ENCODE measurements at places on chromosomes 2 and 18.

- no peak for DNase-seq
Measured at GRCh38 chr2:160507046-160507407, 13.4 kb upstream of the RBMS1 start.

DNA sequence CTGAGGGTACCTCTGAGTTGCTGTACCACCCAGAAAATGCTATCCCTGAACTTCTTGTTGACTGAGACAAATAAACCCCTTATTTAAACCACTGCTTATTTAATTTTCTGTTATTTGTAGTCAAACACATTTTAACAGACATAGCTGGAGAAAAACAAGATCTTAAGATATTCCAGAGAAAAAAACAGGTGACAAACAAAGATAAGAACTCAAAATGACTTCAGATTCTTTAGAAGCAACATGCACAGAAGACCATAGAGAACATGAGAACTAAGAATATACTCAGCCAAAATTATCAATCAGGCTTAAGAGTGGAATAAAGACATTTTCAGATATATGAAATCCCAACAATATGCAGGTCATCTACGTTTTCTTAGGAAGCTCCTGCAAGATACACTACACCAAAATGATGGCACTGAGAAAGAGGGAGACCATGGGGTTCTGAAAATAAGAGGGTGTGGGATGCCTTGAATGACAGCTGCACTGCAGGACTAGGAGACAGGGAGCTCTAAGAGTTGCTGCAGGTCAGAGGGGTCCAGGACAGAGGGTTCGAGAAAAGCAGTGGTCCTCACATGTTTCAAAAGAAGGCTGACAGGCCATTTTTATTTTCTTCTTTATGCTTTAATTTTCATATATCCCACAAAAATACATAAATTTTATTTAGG is 38.4 kb downstream of the ADAM17 start:
- DNase-seq, result no peak

- DNase-seq, result peak; percentile 32
Measured at GRCh38 chr2:210503001-210503623, 26.6 kb upstream of the LANCL1 start.

- DNase-seq, result no peak
Measured at GRCh38 chr2:224775647-224776046, 59.5 kb upstream of the CCDC195 start.

GRCh38 chr2:207073801-207074678 is 91.7 kb downstream of the KLF7 start:
- DNase-seq, result peak; percentile 27

DNA sequence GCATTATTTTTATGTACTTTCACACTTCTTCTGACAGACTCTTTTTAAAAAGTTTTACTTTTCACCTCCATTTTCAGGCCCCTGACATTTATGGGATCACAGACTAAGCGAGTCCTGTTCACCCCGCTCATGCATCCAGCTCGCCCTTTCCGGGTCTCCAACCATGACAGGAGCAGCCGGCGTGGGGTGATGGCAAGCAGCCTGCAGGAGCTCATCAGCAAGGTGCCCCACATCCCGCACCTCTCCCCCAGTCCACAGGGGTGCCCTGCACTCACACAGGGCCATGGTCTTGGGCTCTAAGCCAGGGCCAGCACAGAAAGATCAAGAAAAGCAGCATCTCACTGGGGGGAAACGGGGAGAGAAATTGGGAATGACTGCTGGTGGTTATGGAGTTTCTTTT is 8.6 kb downstream of the CIDEA start:
- DNase-seq, result no peak

GRCh38 chr2:38026846-38027245 is 49.1 kb downstream of the CYP1B1 start:
- DNase-seq, result no peak

DNA sequence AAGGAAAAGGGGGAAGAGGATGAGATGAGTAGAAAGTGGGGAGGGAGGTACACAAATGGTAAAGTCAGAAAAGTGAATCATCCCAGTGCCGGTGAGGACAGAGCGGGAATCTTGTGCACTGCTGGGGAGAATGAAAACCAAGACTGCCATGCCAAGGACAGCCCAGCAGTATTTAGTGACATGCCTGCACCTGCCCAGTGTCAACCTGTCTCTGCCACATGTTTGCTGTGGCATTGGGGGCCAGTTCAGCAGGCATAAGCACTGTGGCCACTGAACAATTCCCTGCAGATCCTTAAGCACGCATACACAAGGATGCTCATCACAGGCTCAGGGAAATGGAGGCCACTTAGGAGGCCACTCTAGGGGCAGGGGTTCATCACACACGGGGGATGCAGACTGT is 5.2 kb upstream of the KCNK3 start:
- DNase-seq, result no peak

DNA sequence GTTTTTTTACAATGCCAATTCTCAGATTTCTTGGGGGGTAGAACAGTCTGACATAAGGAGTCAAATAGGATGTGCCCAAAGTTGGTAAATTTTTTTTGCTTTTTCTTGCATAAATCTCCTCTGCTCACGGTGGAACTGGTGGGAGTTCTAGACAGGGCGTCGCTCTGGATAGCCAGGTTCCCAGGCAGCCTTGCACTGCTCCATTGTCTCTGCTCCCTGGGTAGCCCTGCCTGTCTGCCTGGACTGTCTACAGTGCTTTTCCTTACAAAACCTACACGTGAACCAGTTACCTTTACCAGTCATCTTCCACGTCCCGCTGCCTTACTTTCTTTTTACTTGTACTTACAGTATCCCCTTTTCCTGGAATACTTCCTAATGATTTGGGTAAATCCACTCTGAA is 117.1 kb downstream of the ZNF407 start:
- no peak for DNase-seq

DNA sequence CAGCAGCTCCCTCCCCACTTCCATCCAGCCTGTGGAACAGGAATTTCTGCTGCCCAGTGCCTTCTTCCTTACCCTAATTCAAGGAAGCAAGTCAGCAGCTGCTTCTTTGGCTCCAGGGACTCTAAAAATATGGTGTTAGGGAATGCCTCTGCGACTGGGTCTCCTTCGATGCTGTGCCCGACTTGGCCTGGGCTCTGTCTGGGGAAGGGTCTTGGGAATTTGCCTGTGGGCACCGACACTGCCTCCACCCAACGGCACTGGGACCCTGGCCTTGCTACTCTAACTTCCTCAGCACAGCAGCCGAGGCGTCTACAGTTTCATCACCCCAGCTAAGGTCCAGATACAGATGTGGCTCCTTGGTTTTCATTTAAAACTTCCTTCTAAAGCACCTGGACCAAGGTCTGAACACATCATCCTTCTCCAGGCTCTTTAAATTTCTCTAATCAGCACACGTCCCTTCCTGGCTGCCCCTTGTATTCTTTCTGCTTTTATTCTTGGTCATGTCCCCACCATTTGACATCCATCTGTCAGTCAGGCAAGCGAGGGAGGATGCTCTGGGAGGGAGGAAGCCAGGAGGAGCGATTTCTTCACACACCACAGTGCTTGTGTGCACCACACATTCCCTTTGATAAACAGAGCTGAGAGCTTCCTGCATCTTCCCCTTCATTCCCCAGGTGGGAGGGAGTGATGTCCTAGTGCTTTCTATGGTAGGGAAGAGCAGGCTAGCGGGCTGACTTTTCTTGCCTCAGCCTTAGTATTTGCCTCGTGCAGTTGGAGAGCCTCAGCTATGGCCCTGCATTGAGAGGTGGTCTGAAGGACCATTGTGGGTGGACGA is 6.8 kb downstream of the LBH start:
- peak; percentile 25 for DNase-seq

DNA sequence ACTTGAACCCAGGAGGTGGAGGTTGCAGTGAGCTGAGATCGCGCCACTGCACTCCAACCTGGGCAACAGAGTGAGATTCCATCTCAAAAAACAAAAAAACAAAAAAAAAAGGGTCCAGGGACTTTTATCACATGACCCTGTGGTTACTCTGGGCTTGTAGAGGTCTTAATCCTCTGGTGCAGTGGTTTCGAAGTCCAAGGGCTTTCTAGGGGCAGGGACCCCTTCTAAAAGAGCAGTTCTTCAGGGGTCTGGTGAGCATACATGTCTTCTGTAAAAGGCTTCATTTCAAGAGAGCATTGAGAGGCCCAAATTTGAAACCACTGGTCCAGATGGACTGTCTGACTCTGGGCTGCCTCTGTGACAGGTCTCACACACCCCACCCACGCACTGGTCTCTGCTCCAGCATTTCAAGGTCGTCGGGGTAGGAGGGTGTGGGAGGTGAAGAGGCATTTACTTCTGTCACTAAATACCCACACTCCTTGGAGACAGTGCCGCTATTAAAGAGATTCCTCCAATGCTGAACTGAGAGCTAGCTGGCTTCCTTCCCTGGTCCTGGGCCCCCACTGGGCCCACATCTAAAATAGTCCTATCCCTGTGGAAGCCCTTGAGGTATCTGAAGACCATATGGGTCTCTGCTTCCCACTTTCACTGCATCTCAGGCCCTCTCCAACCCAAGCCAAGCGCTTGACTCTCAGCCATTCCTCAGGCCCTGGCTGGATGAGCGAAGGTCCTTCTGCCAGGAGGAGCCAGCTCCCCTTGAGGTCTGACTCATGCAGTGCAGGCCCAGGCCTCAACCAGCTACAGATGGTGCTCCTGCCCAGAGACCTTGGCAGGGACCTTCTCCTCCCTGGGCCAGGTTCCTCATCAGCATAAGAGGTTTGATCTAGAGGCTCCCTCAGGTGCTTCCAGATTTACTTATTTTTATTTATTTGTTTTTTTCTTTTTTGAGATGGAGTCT is 44.8 kb downstream of the PAX8 start:
- DNase-seq, result peak; percentile 24

DNA sequence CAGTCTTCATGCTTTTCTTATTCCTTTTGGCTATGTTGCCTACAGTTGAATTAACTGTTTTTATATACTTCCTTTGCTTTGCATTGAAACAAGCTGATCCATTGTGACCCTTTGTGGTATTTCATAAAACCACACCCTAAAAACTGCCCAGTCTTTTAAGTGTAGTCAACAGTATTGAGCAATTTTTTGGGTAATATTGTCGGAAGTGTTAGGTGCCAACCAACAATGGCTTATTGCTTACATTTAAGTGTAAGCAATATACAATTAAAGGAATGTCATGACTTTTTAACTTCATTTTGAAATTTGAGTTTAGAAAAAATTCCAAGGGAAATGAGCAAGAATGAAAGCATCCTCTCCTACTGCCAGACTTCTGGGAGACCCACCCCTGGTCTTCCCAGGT is 174.1 kb downstream of the NEDD4L start:
- DNase-seq, result peak; percentile 34

DNA sequence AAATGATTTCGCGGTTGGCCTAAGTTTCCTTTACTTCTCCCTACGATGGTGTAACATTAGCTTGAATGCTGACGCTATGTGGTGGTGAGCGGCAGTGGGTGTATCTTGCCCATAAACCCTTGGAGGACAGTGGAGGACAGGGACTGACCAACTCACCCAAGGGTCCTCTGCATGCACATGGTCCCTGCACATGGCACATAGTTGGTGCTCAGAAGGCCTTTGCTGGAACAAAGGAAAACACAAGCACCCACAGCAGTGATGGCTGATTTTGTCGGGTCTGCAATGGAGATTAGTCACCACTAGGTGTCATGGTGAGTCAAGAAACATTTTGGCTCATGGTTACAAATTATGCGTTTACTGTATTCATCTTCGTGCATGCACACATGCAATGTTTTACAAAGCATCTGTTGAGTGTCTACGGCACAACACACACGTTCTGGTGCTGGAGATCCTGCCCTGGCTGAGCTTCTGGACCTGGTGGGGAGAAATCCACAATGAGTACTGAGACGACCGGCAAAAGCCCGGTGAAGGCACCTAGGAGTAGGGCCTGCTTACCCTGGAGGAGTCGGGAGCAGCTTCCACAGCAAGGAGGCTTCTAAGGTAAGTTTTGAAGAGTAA is 44.0 kb downstream of the PDCL3 start:
- DNase-seq, result peak; percentile 30

GRCh38 chr2:101307950-101308431 is 510 bp downstream of the RNF149 start:
- DNase-seq, result peak; percentile 13

Data from fibroblast of skin of right biceps (primary cell).